Fibroblast of skin of left quadriceps (primary cell): ENCODE measurements at places on chromosomes 7 and 10.

DNA sequence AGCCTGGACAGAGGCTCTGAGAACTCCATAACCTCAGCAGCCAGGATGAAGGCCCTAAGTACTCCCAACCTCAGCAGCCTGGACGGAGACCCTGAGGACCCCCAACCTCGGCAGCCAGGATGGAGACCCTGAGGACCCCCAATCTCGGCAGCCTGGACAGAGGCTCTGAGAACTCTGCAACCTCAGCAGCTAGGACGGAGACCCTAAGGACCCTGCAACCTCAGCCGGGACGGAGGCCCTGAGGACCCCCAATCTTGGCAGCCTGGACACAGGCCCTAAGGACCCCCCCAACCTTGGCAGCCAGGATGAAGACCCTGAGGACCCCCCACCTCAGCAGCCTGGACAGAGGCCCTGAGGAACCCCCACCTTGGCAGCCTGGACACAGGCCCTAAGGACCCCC lies 16.5 kb downstream of the RRP12 start:
- no peak for DNase-seq

GRCh38 chr10:131735577-131735976 lies 165.2 kb upstream of the PPP2R2D start:
- DNase-seq, result no peak

DNA sequence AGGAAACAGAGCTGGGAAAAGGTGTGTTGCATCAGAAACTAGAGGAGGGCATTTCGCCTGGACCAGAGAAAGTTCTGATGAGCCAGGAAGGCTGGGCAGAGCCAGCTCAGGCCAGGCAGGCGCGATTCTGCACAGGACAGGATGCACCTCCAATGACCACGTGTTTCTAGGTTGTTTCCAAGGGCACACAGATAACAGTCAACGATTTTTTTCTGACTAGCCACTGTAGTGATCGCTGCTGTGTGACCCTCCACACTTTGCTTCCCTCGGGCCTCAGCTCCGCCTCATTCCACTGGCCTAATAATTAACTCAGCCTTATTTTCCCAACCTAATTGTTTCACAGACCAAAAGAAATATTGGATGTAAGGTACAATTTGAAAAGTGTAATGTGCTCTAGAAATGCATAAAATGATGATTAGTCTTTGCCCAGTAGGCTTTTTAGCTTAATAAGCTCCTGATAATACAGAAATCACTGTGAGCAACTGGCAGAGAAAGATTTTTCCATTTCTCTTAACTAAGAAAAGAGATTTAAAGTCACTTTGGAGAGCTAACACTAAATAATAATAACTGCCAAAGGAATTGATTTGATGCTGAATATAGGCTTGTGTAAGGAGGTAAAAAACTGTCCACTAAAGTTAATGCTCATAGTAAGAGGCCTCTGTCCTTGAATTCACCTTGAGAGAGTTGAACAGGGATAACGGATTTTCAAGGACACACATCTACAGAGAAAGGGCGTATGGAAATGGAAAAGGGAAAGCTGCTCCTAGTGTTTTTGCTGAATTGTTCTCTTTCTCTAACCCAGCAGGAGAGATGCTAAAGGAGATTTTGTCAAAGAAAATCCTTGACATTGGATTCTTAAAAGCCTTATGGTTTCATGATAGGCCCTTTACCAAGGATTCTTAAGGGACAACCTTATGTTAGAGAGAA lies 291.0 kb upstream of the C7orf33 start:
- DNase-seq, result no peak

GRCh38 chr7:86008898-86009297 lies 634.8 kb upstream of the GRM3 start:
- no peak for DNase-seq

DNA sequence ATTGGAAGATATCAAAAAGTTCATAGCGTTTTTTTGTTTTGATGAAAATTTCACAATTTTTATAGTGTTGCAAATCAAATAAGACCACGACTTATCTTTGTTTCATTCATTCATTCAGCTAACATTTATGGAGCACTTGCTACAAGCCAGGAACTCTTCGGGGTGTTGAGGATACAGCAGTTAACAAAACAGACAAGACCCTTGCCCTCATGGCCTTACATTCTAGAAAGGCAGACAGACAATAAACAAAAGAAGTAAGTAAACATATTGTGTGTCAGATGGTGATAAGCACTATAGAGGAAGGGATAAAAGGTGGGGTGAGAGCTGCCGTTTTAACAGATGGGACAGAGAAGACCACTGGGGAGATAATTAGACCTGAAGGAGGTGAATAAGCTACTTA lies 41.6 kb upstream of the GSAP start:
- no peak for DNase-seq

- DNase-seq, result no peak
Measured at GRCh38 chr7:102908676-102909075, 4.1 kb upstream of the LRRC17 start.

DNA sequence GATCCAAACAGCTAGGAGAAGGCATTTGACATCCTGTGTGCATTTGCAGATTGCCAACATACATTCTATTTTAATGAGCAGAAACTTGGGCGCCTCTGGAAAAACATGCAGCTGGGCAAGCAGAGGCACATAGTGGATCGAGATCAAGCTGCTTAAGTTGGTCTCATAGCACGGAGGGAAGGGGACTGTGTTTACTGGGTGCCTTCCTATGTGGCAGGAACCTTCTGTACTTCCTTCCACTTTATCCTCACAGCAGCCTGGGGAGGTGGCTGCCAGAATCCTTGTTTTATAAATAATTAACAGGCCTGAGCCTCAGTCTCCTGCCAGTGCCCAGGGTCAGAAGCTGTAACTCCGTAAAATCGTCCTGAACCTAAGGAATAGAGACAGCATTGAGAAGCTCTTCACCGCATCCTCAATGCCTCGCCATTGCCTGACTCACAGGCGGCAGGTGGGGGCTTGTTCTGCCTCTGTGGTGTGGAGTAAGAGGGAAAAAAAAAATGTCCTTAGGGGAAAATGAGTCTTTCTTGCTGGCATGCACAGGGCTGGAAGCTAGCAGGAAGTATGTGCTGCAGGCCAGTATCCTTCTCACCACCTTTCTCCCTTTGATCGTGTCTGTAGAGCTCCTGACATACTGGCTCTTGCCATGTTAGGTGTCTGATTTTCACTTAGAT lies 6.2 kb downstream of the VWA2 start:
- DNase-seq, result no peak

GRCh38 chr10:130848855-130849254 lies 462.7 kb downstream of the TCERG1L start:
- no peak for DNase-seq

- peak; percentile 84 for DNase-seq
Measured at GRCh38 chr7:122137251-122138077, 6.6 kb downstream of the AASS start.
